ENCODE measurements at places on chromosomes 13 and 19. TPM values are rescaled to one million over a fixed set of nuclear protein-coding genes. Genes with fewer than 3 reads are reported as not detected.

The TEX101 gene
- not detected for total RNA-seq

The FCAR gene
- not detected for total RNA-seq

The THSD8 gene
- total RNA-seq: not detected

The ICAM4 gene
- total RNA-seq: 0.29 TPM

The ABCA7 gene
- 43.0 TPM for total RNA-seq

The CATSPERD gene
- total RNA-seq: under 0.01 TPM

The TYK2 gene
- 72.7 TPM for total RNA-seq

The GRIK5 gene
- total RNA-seq: under 0.01 TPM

The ZNF99 gene
- under 0.01 TPM for total RNA-seq

The CEACAM19 gene
- total RNA-seq: 1.2 TPM

The KLK5 gene
- not detected for total RNA-seq

The DAND5 gene
- not detected for total RNA-seq

The PNMA8A gene
- total RNA-seq: 2.1 TPM

The METTL21C gene
- not detected for total RNA-seq

The ATP7B gene
- 4.0 TPM for total RNA-seq

The ONECUT3 gene
- total RNA-seq: not detected

The GRK1 gene
- total RNA-seq: not detected

The USHBP1 gene
- total RNA-seq: not detected

The RASIP1 gene
- 3.6 TPM for total RNA-seq

The ZNF556 gene
- not detected for total RNA-seq

The NOTCH3 gene
- total RNA-seq: 49.8 TPM

The MRI1 gene
- 35.4 TPM for total RNA-seq

The TNNI3 gene
- total RNA-seq: not detected

The PTGIR gene
- total RNA-seq: 2.9 TPM

The SULT2B1 gene
- total RNA-seq: not detected

The ZNF846 gene
- 14.1 TPM for total RNA-seq

The TEX26 gene
- total RNA-seq: not detected

The C13orf46 gene
- total RNA-seq: 0.36 TPM

The IFNL1 gene
- total RNA-seq: not detected

The FLT1 gene
- under 0.01 TPM for total RNA-seq

The PNMA8B gene
- total RNA-seq: 1.2 TPM

The ELSPBP1 gene
- not detected for total RNA-seq

The NDFIP2 gene
- 56.5 TPM for total RNA-seq

The GPR12 gene
- not detected for total RNA-seq

The CGB7 gene
- total RNA-seq: 0.29 TPM

The ZNF547 gene
- 5.1 TPM for total RNA-seq

The LILRA2 gene
- total RNA-seq: not detected

The SLC7A9 gene
- total RNA-seq: under 0.01 TPM

The ZNF20 gene
- total RNA-seq: 6.9 TPM

The CFAP97D2 gene
- total RNA-seq: not detected

The LGALS14 gene
- not detected for total RNA-seq

The SLC5A5 gene
- total RNA-seq: under 0.01 TPM

The TNFSF11 gene
- 0.72 TPM for total RNA-seq

The IGFL1 gene
- total RNA-seq: not detected

The WDR62 gene
- total RNA-seq: 1.8 TPM

The SMIM44 gene
- not detected for total RNA-seq

The GFY gene
- total RNA-seq: not detected

The CNN2 gene
- 594 TPM for total RNA-seq

The PLK5 gene
- total RNA-seq: under 0.01 TPM

The RAVER1 gene
- 8.0 TPM for total RNA-seq

The CABP5 gene
- not detected for total RNA-seq

The TMEM190 gene
- total RNA-seq: not detected

The FFAR2 gene
- total RNA-seq: not detected

Data from osteoblast (primary cell).